ENCODE measurements at places on chromosomes 13 and 19. TPM values are rescaled to one million over a fixed set of nuclear protein-coding genes. Genes with fewer than 3 reads are reported as not detected.

Gene MBD3L3
- not detected for total RNA-seq

DNA sequence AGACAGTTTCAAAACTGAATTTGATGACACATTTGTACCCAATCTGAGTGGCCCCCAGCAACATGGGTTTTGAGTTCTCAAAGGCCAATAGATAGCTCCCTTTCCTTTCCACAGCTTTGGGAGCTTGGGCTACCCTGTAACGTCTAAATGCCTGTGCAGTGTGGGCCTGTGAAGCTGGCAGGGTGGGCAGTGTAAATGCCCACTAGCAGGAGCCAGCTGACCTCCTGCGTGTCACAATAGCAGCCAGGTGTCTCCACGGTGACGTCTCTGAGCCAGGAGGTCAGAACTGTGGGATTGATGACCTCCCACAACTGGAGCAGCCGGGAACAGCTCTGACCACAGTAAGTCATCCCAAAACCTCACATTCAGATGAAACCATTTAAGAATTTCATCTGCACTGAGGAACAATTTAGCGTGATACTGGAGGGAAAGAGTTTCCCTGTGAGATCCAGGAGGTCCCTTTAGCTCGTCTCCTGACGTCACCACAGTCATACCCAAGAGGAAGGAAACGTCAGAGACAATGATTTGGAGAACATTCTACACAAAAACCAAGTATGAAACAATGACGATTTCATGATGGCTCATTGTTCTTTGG, at the start of gene IPO5:
Gene IPO5 (plus strand): TSS at position 300 of the 595 bp plus-strand sequence. CDS start 23,022 bp downstream, outside the sequence.
- H3K27ac ChIP-seq, result no peak within 1 kb of the TSS
- no peaks in the 10 kb centered on the region for H3K27me3 ChIP-seq
- no peaks in the 10 kb centered on the region for H3K4me1 ChIP-seq
- H3K4me3 ChIP-seq, result no peak within 1 kb of the TSS
- no peak for DNase-seq

Gene CPAMD8
- total RNA-seq, result 8.7 TPM

Gene PEX11G
- 3.7 TPM for total RNA-seq

Data from suprapubic skin (tissue), 4 donors.